ENCODE measurements at places on chromosomes 1 and 21.

DNA sequence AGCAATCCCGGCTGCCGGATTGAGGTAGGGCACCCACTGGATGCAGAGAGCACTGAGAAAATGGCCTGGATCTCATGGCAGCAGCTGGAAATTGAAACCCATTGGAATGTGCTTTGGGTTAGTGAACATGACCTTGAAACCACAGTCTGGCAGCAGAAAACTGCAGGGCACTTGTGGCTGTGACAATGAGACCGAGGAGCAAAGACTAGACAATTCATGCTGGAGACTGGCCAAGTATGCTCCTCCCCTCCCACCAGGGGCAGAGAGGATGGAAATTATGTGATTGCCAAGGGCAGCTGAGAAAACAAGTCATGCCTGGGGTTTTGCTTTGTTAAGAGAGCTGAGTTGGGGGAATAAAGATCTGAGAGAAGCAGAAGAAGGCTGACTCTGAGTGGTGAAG is 60.7 kb downstream of the ZNF697 start:
- DNase-seq = peak; percentile 14

- no peak for DNase-seq
Observed at GRCh38 chr1:85373378-85373708, 91.6 kb downstream of the DDAH1 start.

- DNase-seq = no peak
Observed at GRCh38 chr1:115811140-115811828, 29.6 kb downstream of the NHLH2 start.

DNA sequence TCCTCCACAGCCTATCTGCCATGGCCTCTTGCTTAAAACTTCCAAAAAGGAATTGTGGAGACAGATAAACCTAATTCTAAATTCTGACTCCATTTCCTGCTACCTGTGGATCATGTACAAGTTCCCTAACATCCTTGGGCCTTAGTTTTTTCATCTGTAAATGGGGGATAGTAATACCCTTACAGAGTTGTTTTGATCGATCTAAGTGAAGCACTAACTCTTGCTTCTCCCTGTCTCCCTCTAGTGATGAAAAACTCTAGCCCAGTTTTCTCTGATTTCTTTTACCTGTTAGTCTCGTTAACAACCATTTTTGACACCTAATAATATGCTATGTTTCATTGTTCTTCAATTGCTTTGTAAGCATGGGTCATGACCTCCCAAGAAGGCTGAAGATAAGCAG is 65.9 kb downstream of the TM2D1 start:
- DNase-seq = no peak

DNA sequence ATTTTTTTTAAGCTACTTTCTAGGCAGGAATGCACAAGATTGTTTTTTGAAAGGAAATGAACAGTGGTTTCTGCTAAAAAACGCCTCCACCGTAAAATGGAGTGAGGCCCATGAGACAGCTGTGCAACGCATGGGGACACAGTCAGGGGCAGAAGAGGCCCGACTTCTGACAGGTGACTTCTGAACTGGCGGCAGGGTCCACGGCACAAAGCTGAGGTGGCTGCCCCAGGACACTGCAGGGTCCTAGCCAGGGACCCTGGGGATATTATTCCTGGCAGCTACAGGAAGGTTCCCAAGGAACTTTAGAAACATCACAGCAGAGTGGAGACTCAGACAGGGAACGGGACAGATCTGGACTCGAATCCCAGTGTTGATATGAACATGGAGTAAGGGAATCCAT is 75.1 kb downstream of the SIM2 start:
- DNase-seq = no peak

DNA sequence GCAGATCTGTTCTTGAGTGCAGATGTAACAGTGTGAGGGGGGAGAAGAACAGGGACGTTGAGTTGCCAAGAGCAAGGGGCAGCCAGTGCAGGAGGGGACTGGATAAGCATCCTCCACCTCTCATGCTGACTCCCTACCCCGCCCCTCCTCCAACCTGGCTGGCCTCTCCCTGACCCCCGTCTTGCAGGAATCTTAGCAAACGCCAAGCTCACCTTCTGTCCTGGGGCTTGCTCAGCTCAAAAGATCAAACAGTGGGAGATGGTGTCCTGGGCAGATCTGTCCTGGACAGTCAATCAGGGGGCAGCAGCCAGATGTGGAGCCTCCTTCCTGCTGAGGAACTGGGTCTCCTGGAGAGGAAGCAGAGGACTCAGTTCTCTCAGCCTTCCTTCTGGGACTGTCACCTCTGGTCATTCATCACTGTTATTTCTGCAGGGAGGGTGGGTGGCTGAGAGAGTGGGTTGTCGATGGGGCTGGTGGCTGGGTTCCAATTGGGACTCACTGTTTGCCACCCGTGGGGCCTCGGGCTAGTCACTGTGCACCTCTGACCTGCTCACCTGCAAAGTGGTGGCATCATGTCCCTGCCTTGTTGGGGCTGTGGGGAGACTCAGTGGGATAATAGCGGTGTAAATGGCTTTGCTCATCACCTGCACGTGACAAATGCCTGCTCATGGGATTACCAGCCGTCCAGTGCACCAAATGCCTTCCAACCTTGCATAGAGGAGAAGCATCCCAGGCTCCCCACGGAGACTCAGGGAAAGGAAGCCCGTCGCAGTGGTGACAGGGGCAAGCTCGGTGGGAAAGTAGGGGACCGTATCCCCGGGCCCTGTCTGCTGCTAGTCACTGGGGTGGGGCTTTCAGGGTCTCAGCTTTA is 154.4 kb downstream of the PTPRU start:
- no peak for DNase-seq

DNA sequence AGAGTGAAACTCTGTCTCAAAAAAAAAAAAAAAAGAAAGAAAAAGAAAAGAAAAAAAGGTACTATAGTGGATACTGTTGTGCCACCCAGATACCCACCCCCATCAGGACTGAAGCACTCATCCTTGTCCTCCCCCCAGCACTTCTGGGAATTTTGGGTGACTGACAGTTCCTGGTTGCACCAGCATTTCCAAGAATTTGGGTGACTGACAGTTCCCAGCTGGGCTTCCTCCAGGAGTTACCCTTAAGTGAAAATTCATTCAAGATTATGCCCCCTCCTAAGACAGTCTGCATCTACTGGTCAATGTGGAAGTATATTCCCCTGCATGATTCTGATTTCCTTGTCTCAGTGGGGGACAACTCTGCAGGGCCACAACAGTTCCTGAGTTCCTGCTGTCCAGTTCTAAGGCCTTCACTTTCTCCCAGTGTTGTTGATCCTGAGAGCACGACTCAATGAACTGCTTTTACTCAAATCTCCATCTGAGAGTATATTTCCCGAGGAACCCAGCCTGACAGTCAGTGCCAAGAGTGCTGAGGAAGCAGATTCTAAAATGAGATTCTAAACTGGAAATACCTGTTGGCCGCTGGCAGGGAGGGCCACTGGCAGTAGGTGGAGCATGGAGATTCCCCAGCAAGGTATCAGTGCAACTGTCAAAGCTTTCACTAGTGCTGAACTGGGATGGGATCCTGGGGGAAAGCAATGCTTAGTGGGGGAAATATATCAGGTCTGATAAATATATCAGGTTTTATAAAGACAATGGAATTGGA is 18.5 kb downstream of the RIIAD1 start:
- DNase-seq = no peak

DNA sequence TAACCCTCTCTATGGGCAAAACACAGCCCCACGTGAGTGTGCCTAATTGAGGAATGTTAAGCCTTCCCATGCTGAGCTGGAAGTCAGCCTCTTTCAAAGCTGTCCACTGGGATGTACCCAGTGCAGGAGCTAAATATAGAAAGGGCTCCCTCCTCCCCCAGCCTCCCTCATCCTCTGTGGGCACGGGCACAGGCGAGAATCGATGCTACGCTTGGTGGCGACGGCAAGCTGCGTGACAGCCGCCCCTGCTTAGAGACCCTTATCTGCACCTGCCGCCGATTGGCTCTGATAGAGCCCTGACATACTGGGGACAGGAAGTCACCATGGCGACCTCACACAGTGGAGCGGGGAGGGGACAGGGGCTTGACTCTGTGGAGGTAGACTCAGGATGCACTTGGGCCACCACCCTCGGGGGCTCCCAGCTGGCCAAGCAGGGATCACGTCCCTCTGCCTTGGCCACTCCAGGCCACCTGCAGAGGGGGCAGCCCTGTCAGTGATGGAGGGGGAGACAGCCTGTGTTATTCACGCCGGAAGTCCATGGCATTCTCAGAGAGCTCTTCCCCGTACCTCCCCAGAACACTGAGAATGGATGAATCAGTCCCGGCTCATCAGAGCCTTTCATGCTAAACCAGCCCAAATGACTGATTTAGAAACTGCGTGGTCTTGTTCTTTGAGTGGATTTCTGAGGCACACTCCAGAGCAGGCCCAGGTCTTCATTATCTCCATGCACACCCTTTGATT is 84.8 kb downstream of the KCND3 start:
- DNase-seq = no peak

GRCh38 chr1:163450986-163451385 is 129.2 kb downstream of the NUF2 start:
- no peak for DNase-seq

- no peak for DNase-seq
Observed at GRCh38 chr1:161398900-161399256, 31.2 kb upstream of the CFAP126 start.

GRCh38 chr1:30823627-30823968 is 66.0 kb upstream of the LAPTM5 start:
- DNase-seq = no peak

- no peak for DNase-seq
Observed at GRCh38 chr1:185594786-185595410, 139.3 kb upstream of the HMCN1 start.

- no peak for DNase-seq
Observed at GRCh38 chr1:9594471-9595155, 5.9 kb downstream of the TMEM201 start.

DNA sequence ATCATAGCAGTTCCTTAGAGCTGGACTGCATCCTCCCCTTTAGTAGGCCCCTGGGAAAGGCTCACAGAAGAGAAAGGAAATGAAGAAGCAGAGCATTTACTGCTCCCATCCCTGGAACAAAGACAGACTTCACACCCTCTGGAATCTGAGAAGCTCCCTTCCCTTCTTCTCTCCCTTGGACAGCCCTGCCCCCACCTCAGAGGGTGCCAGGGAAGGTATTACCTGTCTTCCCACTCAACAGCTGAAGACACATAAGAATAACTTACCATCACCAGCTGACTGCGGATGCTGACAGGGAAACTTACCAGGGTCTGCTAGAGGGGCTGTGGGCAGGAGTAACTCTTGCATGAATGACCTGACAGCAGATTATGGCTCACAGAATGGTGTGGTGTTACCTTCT is 14.1 kb upstream of the FAAH start:
- no peak for DNase-seq

DNA sequence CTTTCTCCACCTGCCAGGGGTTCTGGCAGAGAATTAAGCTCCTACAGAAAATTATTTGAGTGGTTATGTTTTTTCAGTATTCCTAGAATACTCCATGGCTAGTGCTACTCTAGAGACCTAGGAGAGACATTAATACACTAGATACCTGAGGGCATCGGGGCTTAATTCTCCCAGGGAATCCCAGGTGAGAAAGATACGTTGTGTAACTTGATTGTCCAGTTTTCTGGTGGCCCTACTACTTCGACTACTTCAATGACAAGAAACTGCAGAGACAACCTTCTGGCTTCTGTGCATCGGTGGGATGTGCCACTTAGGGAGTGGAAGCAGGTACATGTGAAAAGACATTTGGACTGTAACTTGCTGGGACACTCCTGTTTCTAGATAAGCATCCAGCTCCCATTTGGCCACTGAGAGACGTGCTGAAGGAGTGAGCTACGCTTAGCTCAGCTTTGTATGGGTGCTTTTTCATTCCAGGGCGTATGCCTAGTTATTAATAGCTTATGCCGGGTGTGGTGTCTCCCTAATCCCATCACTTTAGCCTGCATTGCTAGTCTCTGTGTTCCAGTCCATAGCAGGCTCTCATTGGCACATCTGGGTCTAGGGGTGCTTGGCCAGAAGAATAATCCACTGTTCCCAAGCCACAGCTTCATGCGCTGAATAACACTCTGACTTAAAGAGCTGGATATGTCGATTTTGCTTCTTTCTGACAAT is 300.7 kb downstream of the SIPA1L2 start:
- no peak for DNase-seq

GRCh38 chr1:14616632-14617396 is 18.3 kb downstream of the KAZN start:
- DNase-seq = no peak

- no peak for DNase-seq
Observed at GRCh38 chr1:37034121-37035013, at the start of gene GRIK3. Gene GRIK3, minus strand, starts transcription at chr1:37034515. Its CDS starts 407 bp downstream, at chr1:37034108.

DNA sequence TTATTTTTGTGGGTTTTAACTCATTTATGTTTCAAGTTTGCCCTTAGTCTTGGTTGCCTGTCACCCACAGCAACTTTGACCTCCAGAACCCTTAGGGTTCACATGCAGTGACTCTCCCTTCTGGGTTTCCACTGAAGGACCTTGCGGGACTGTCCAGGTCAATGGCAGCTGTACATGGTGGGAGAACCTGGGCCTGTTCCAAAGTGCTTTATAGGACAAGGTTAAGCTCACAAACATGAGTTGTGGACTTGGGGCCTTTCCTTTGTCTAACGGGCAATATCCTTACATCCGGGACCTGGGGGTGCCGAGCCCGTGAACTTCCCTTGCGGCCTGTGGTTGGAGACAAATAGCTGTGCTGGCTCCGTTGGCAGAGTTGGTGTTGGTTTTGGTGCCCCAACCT is 77.8 kb downstream of the CD58 start:
- no peak for DNase-seq

- DNase-seq = peak; percentile 18
Observed at GRCh38 chr1:76279101-76279748, 204.7 kb downstream of the ST6GALNAC3 start.

DNA sequence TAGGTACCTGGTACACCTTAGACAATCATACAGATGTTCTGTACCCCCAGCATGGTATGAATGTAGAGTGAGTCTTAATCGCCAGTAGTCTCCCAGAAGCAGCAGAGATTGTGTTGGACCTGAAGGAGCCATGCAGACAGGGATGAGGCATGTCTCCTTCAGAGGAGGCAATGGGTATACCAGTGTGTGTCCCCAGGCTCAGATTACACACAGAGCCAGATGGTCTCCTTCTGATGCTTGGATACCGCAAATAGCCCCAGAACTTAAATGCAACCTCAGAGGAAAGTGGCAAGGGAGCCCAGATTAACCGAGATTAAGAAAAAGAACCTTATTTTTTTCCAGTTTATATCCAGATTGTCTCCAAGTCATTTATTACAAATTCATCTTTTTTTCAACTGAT is 96.8 kb upstream of the C21orf91 start:
- DNase-seq = no peak

DNA sequence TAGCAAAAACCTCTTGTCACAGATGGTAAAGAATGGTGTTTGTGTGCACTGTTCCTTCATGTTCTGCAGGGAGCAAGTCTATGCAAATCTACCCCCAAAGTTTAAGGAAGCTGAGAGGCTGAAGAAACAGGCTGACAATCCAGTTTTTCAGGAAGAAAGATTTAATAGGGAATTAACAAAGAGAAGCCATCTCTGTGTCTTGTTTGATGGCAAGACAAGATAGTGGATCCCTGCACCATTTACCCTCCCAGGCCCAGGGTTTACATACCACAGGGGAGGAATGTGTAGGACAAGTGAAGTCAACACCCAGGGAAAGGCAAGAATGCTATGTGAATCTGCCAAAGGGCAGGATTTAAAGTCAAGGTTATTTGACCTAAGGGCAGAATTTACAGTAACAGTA is 48.1 kb upstream of the FNBP1L start:
- DNase-seq = no peak

- no peak for DNase-seq
Observed at GRCh38 chr1:119720866-119721440, 9.2 kb downstream of the PHGDH start.

- DNase-seq = peak; percentile 63
Observed at GRCh38 chr1:239126884-239127283, 259.5 kb upstream of the CHRM3 start.

GRCh38 chr1:239858057-239858456 is 233.6 kb upstream of the FMN2 start:
- DNase-seq = peak; percentile 54

Measured in fibroblast of skin of abdomen (primary cell).